ENCODE measurements at places on chromosomes 7 and 10.

DNA sequence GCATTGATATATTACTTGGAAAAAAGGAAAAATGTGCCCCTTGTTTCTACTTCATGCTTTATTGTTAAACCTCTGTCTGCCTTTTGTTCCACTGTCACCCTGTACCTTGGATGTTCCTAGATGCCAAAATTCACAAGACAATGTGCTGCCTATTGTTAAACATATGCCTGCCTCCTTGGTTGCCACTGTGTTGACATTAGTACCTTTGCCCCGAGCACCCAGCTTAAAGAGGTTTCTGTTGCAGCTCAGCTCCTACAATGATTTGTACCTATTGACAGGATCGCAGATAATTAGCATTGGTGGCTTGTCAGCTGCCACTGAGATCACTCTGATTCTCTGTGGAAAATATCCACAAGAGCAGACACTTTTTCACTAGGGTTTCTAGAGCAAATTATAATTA, 188.0 kb downstream of the KCND2 start:
- no peak for DNase-seq

DNA sequence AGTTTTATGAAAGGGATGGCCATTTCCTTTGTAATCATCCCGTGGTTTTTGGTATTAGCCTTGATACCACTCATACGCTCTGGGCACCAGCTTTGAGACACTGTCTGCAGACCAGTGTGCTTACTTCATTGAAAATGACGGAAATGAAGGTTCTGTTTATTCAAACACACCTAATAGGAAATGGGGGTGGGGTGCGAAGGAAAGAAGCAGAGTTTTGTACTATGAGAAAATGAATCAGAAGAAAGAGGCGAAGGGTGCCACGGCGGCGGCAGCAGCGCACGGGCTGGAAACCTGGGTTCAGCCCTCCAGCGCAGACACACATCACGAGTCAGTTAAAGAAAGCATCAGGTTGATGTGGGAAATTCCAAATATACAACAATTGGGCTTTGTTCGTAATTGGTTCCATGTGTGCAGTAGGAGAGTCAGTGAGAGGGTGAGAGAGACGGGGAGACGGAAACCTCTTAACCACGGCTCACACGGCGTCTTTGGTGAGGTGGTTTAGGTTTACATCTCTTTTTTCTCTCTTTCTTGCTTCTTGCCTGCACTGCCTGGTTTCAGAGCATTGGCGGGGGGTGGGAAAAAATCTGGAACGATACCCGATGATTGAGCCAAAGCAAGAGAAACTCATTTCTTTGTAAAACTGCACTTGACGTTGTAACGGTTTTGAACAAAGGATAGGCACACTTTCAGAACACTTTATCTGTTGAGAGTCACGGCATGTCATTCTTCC, 321.2 kb downstream of the FRMD4A start:
- peak; percentile 48 for DNase-seq

DNA sequence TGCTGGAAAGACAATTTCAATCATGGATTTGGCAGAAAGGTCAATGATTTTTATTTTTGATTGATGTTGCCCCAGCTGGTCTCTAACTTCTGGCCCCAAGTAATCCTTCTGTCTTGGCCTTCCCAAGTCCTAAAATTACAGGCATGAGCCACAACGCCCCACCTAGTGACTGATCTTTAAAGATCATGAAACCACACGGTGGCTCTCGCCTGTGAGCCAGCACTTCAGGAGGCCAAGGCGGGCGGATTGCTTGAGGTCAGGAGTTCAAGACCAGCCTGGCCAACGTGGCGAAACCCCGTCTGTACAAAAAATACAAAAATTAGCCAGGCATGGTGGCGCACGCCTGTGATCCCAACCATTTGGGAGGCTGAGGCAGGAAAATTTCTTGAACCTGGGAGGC, 12.6 kb upstream of the C10orf95 start:
- DNase-seq, result no peak

- DNase-seq, result no peak
Observed at GRCh38 chr7:18927134-18927533, 190.3 kb downstream of the TWIST1 start.

GRCh38 chr7:32250003-32250402, 179.8 kb upstream of the PDE1C start:
- DNase-seq, result no peak

All from activated CD8-positive, alpha-beta memory T cell treated with anti-CD3 and anti-CD28 coated beads for 1 hour (primary cell).